Breast epithelium (tissue), 4 donors: ENCODE measurements at places on chromosomes 6 and 20.

- DNase-seq: no peak
These were observed 105.5 kb downstream of the JPH2 start for GRCh38 chr20:44081476-44081875.

- no peak for DNase-seq
These were observed 11.3 kb upstream of the PTGIS start for GRCh38 chr20:49579195-49579594.

DNA sequence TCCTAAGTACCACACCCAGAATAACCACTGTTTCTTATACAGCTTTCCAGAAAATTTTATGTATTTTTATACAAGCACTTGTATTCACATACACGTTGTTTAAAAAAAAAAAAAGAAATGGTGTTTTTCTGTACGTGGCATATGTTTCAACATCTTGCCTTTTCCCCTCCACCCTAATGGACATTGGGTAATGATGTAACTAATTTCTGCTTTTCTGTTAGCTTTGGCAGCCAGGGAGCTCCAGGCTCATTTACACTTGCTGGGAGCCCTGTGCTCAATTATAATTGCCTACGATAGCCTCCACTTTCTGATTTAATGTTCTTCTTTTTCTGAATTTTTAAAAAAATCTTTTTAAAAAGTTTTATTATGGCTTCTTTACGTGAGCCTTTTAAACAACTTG lies 352.4 kb downstream of the UTRN start:
- DNase-seq: no peak

- DNase-seq: no peak
These were observed 7.7 kb downstream of the NTSR1 start for GRCh38 chr20:62716198-62716940.

DNA sequence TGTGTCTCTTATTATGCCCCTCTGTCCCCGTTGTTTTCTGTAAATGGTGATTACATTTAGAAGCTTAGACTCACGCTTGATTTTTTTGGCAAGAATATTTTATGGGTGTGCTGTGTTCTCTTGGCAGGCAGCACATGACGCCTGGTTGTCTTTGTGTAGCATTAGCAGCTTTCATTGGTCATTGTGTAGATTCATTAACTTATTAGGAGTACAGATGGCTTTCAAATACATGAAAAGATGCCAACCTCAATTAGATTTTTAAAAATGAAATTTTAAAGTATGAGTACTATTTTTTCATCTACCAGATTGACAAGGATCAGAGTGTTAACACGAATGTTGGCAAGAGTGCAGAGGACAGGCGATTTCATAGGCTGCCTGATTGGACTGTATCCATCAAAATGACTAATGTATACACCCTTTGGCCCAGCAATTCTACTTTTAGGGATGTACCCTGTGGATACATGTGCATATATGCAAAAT lies 15.2 kb downstream of the COX4I2 start:
- DNase-seq: no peak
